ENCODE measurements at places on chromosomes 13 and 19.
A peak's percentile ranks its signal among the peaks of the same experiment; 100 is the strongest.

- no peak for DNase-seq
Observed at GRCh38 chr13:36766295-36766694, 52.7 kb upstream of the RFXAP start.

DNA sequence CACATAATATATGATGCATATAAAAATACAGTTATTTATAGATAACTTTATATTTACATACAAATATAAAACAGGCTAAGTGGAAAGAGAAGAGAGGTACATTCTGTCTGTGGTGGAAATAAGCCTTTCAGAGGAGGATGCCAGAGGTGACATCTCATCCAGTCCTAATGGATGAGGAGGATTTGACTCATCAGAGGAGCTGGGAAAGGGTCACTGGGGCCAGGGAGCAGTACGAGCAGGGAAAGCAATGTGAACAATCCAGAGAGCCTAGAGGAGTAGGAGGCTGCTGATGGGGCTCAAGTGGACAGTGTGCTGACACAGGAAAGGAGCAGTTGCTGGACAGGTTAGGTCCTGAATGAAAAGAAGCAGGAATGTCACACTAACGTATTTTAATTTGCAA is 18.6 kb downstream of the NALCN start:
- DNase-seq = no peak

DNA sequence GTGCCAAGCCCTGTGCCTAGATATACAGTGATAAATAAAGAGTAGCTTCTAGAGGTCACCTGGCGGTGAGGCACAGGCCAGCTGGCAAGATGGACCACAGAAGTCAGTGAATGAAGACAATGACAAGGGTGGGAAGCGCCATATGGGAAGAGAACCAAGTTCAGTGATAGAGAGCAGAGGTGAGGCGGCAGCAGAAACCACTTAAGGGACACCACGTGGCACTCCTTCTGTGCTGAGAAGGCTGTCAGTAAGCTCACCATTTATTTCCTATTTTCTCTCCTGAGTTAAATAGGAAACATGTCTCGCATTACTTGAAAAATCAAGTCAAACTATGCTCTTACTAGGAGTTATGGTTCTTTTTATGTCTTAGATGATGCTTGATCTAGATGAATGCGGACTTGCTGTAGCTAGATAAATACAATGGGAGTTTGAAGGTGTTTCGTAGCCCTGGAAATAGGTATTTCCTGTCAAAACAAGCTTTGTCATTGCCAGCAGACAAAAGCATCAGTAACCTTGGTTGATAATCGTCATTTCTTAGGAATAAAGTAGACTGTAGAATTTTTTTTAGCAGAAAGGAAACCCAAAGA is 17.8 kb downstream of the ALOX5AP start:
- no peak for DNase-seq

DNA sequence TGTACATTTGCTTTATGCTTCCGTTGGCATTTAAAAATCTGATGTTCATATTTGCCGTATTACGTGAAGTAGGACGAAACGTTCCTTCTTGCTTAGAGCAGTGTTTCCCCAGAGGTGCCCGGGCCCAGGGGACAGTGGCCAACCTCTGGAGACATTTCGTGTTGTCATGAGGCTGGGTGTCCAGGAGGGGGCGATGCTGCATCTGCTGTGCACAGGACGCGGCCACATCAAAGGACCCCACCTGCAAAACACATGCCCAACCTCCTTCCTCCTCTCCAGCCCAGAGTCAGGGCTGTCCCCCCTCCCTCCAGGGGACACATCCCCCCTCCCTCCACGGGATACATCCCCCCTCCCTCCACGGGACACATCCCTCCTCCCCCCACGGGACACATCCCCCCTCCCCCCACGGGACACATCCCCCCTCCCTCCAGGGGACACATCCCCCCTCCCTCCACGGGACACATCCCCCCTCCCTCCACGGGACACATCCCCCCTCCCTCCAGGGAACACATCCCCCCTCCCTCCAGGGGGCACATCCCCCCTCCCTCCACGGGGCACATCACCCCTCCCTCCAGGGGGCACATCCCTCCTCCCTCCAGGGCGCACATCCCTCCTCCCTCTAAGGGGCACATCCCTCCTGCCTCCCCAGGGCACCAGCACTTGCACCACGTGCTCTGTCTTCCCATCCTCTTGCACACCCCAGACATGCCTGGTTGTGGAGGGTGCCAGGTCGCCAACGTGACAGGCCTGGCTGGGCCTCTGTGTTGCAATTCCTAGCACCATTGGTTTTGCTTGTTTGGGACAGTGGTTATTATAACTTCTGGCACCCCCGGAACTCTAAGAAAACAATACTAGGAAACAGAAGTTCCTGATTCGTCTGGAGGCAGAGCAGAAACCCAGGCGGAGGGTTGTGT is 46.7 kb downstream of the GAS6 start:
- DNase-seq = peak; percentile 44

DNA sequence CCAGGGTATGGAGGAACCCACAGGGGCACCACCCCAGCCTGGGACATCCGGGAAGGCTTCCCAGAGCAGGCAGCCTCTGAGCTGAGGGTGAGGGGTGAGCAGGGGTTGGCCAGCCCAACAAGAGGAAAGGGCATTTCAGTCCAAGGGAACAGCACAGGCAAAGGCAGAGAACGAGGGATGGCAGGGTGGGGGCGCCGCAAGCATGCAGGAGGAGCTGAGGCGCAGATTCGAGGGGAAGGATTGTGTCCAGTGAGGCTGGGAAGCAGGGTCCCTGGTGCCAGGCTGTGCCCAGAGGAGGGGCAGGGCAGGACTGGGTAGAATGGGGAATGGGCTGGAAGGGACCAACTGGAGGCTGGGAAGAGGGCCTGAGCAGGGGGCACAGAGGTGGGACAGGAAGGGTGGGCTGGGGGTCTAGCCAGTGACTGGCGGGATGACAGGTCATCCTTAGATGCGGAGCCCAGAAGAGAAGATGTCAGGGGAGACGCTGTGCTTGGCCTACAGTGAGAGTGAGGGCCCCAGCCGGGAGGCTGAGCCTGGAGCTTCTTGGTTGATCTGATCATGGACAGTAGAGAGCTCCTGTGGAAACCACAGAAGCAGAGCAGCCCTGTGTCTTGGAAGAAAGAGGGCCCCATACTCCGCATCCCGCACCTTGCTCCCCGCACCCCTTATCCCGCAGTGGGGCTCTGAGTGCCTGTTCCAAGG is 13.6 kb downstream of the EMP3 start:
- DNase-seq = no peak

DNA sequence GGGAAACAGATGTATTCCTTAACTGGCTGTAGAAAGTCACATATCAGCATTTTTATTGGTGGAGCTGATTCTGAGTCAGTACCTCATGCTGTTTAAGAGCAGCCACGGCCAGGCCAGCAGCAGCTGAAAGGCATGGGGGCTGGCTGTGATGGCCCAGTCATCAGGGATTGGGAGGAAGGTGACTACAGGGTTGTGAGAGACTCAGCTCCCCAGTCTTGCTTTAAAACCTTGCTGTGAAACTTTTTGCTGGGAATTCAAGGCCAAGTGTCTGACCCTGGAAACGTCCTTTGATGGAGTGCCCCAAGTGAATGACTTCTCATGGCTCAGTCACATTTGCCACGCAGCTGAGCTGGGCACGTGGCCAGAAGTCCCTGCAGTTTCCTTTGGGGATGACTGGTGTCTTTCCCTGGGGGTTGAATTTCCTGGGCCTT is 39.1 kb upstream of the RNF113B start:
- DNase-seq = no peak

DNA sequence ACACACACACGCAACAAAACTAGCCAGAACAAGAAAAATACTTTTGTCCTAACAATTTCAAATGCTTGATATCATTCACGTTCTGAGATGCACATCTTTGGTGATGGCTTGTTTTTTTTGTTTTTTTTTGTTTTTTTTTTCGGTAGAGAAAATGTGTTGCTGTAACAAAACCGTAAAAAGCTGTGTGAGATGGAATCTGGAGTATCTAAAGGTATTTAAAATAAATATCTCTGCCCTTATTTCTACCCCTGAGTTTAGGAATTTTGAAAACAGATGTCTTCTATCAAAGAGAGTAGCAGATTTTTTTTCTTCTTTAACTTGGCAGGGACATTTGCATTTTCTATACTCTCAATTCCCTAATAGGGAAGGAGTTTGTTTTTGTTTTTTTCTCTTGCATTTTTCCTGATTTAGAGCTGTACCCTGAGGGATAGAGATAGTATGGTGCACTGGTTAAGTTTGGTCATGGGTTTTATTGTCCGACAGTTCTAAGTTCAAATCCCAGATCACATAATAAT is 446.6 kb downstream of the KLF5 start:
- no peak for DNase-seq

DNA sequence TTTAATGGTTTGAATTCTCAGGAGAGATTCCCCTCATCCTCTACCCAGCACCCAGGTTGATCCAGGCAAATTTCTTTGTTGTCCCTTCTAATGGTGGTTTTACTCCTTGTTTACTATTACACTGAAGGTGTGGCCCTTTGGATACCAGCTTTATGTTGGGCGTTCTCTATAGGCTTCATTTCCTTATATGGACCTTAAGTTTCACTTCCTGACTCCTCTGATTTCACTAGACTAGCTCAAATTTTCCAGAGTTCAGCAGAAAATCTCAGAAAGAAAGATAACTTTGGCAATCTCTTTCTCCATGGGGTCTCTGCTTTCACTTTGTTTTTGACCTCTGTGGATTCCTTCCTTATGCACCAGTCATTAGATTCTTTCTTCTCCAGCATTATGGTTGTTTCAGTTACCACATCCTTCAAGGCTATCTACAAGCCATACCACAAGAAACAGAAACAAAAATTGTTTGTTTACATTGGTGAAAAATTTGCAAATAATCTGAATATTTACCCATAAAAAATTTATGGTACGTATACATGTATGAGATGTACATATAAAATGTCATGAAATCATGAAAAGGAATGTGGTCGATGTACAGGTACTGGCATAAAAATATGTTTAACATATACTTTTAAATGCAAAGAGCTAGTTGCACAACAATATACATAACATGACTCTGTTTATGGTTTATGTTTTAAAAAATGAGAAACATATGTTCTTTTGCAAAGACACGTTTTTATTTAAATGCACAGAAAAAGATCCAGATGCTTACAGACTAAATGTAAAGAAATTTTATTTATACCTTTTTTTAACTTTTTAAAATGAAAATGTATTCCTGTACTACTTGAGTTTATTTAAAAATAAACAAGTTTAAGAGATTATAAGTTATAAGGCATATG is 212.6 kb downstream of the LACC1 start:
- DNase-seq = no peak

GRCh38 chr13:48595431-48596429 is 58.0 kb upstream of the CYSLTR2 start:
- DNase-seq = peak; percentile 49

DNA sequence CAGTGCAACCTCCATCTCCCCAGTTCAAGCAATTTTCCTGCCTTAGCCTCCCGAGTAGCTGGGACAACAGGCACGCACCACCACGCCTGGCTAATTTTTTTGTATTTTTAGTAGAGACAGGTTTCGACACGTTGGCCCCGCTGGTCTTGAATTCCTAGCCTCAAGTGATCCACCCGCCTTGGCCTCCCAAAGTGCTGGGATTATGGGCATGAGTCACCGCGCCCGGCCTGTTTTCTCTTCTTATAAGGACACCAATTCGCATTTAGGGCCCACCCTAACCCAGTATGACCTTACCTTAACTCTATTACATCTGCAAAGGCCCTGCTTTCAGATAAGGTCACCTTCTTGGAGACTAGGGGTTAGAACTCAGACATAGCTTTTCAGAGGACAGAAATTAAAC is 35.1 kb downstream of the TMEM161A start:
- no peak for DNase-seq

DNA sequence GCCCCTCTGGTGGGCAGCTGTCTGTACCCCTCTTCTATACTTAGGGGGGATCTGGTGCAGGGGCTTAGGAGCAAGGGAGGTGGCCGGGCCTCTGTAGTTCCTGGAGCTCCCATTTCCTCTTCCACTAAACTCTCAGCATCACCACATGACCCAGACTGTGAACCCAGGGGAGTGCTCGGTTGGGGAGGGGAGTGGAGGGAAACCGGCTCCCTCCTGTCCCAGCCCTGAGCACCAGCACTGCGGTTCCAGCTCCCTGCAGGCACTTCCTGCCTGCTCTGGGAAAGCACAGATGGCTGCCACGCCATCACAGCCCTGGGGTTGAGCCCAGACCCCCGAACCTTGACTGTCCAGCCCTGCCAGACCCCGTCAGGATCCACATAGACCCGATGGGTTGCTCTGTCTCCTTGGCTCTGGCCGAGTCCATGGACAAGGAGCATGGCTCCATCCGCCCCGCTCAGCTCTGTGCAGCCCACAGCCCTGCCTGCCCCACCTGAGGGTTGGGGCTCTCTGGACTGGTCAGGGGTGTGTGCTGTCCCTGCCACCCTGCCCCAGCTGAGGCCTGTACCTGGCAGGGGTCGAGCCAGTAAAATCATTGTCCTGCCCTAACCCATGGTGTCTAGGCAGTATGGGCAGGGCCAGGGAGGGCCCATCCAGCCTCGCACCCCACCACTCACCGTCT is 36.0 kb upstream of the SLC7A10 start:
- no peak for DNase-seq

DNA sequence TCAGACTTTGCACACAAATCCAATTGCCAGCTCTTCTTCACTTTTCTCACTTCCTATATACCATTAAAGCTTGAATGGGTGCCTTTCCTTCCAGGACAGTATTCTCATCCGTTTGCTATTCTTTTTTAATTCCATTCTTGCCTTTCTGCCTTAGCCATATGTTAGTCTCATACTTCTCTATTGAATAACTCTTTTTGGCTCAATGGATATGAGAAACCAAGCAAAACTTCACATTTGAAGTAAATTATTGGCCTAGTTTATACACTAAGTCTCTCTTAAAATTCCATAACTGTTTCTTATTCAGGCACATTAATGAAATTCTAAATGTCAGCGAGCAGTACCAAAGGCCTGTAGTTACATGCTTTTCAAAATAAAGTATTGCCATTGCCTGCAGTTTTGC is 129.6 kb upstream of the FRY start:
- DNase-seq = no peak

- DNase-seq = peak; percentile 13
Observed at GRCh38 chr19:1624458-1624857, 19.2 kb upstream of the UQCR11 start.

GRCh38 chr13:31514932-31515331 is 224.4 kb upstream of the RXFP2 start:
- no peak for DNase-seq

DNA sequence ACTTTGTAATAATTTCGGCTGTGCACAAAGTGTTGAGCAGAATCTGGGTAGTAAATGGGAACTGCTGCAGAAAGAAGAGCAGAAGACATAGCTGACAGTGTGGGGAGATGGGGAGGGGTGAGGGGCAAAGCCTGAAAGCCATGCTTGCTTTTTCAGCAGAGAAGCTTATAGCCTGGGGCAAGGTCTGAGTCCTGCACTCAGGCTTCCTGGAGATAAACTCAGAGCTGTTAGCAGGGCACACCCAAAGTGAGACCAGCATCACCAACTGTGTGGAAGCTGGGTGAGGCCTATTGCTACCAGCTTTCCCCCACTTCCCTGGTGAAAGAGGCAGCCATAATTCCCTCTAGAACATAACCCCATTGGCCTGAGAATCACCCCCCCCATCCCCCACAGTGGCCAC is 15.6 kb upstream of the LHFPL6 start:
- no peak for DNase-seq

All from hippocampal formation (tissue), 2 donors.